COLO829 (cell line): ENCODE measurements at places on chromosomes 16 and 17.

DNA sequence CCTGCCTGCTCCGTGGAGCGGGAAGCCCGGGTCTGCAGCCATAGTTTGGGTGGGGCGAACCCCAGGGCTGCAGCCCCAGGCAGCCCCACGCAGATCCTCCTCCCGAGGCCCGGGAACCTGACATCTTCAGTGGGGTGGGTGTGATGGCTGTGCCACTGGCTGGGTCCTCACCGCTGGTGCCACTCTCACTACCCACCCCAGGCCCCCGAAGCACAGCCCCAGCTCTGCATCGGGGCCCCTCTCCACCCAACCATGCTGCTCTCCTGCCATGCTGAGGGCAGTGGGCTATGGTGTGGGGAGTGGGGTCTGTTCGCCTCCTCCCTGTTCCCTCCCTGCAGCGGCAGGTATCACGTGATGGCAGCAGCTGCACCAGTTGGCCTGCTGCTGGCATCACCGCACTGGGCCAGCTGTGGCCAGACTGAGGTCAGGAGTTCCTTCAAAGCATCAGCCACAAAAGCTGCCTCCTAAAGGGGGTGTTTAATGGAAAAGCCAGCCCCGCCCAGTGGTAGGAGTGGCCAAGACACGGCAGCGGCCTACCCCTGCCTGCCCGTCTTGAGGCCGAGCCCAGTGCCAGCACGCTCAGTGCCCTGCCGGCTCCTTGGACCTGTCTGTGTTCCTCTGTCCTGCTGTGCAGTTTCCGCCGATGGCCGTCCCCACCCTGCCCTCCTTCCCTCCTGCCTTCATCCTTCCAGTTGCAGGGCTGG, 10.8 kb downstream of the KCTD5 start:
- DNase-seq = peak; percentile 10

GRCh38 chr16:24853830-24854229, 8.1 kb downstream of the SLC5A11 start:
- no peak for DNase-seq

DNA sequence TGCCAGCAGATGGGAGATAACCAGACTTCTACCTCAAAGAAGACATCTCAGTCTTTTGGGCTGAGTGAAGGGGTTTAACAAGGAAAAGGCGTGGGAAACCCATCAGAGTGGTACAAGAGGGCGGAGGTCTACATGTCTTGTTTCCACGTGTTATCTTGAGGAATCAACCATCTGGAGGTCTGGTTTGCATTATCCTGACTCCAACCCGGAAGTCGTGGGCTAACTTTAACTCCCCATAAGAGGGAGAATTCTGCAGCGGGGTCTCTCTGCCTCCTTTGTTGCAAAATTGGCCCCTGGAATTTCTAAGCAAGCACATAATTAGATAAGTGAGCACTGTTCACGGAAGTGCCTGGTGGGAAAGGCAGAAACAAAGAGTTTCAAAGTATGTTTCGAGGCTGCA, 398.7 kb upstream of the C16orf82 start:
- DNase-seq = no peak

DNA sequence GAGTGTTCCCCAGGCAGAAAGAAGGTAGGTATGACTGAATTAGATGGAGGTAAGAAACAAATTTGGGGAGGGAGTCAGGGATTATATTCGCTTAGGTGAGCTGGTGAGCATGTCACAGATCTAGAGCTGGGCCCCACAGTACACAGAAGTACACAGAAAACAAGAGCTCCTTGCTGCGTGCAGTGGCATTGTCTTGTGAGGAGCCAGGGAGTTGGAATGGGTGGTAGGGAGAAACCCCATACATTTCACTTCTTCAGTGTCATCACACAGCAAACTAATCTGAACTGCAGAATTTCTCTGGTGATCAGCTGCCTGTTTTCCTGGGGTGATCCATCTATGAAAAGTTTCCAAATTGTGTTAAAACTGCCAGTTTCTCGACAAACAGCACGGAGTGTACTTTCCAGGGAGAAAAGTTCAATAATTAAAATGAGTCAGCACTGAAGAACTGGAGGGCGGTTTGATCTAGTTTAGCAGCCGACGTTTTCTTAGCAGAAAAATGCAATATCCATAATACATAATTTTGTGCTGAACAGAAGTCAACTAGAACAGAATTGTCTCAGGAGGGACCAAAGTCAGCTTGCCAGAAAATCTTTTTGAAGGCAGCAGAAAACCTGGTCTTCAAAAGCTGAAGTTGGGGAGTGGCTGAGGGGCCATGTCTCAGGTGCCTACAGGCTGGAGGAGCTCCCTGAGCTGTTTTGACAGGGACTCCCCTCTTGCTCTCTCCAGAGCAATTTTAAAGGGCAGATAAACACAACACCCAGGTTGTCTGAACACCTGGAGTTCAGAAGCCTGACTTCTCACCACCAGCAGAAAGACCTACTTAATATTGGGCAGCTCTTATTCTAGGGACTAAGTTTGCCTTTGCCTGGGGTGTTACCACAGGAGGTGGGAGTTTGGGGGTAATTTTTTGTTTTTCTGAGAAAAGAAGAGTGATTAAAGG, 448.6 kb downstream of the CA10 start:
- no peak for DNase-seq

GRCh38 chr16:280991-281659, 734 bp downstream of the ARHGDIG start:
- DNase-seq = no peak
